Activated CD8-positive, alpha-beta memory T cell treated with anti-CD3 and anti-CD28 coated beads, Interleukin-2, amount 50 U/mL, for 48 hours (primary cell): ENCODE measurements at places on chromosomes 4 and X.

DNA sequence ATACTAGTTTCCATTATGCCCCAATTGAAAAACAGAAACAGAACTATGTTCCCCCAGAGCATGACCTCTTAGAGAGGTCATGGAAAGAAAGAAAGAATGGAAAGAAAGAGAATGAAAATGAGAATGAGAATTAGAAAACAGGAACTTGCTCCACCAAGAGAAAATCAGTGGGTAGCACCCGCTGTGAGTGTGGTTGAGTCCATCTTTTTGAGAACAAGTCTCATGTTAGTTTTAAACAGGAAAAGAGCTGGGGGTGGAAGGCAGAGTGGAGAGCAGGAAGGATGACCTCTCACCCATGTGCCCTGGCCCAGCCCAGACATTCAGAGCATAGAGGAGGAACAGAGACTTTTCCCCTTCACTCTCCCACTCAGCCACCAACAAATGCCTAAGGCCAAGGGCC is 4.9 kb downstream of the GSX2 start:
- no peak for DNase-seq

DNA sequence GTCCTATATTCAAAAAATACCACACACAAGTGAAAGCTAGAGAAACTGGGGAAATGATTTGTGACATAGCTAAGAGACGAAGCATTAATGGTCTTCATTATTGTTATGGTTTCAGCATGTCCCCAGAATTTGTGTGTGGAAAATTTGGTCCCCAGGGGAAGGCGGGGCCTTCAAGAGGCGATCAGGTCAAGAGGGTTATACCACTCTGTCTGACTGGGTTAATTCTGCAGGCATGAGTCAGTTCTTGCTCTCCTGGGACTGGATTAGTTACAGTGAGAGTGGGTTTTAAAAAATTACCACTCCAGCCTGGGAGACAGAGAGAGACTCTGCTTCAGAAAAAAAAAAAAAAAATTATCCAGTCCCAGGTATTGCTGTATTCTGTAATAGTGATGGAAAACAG is 2.1 kb upstream of the MTNR1A start:
- DNase-seq: no peak

DNA sequence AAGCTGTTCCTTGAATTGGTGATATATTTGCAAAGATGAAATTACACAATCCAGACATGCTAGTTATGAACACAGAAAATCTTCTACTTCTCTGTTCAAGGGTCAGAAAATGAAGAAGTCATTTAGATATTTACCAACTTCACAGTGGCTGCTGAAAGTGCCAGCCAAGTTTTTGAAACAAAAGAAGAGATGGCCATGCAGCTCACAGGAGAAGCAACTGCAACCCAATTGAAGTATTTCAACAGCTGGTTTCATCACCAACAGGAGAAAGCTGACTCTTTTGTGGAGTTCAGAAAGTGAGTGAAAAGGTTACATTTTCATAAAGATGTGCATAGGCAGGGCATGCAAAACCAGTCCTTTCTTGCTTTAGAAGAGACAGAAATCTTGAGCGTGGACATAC is 70.1 kb upstream of the LSM6 start:
- DNase-seq: no peak

DNA sequence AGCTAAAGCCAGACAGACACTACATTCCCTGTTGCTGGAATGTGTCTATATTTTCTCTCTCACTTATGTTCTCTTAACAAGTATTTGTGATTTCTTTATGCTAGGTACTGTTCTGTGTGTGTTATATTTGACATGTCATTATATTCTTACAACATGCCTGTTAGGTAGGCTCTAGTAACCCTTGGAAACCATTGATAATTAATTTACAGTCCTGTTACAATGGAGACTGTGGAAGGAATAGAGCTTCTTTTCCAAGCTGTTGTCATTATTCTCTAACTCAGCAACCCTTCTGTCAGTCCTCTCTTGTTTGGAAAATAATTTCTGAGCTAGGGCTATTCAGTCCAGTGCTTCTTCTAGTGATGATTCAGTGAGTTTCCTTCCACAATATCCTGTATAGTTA is 419.1 kb upstream of the BOD1L1 start:
- DNase-seq: no peak

- no peak for DNase-seq
Observed at GRCh38 chr4:40121515-40121914, 64.9 kb downstream of the N4BP2 start.

DNA sequence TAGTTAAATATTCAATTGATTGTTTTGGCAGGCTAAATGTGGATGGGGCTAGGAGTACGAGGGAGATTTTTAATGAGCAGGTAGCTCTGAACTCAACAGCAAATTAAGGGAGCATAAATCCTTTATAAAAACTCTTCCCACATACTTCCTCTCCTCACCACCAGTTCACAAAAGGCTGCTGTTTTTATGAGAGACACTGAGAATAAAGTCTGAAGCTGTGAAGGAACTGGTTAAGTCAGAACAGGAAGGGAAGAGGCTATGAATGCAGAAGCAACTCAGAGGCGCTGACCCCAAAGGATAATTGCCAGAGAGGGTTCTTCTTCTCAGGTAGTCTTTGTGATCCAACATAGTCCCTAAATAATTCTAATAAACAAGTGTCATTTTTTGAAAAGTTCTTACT is 406.1 kb downstream of the GPM6A start:
- DNase-seq: no peak

DNA sequence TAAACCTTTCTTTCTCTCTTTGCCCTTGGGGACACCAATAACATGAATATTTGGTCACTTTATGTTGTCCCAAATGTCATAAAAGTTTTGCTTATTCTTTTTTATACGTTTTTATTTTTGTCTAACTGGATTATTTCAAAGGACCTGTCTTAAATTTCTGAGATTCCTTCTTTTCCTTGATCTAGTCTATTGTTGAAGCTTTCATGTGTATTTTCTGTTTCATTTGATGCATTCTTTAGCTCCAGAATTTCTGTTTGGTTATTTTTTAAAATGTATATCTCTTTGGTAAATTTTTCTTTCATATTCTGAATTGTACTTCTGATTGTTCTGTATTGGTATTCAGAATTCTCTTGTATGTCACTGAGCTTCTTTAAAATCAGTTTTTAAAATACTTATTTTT is 88.3 kb downstream of the PTCHD1 start:
- DNase-seq: no peak

- DNase-seq: peak; percentile 55
Observed at GRCh38 chr4:129362691-129363274, 266.8 kb downstream of the C4orf33 start.

GRCh38 chr4:158824425-158825274 is 55.8 kb downstream of the FNIP2 start:
- no peak for DNase-seq
